ENCODE measurements at places on chromosomes 1 and 21. TPM values are rescaled to one million over a fixed set of nuclear protein-coding genes. Genes with fewer than 3 reads are reported as not detected.

Gene MARK1
- 0.65 TPM for total RNA-seq

GRCh38 chr1:31937300-31938183 lies 626 bp downstream of the PTP4A2 start:
- H3K36me3 ChIP-seq: no peaks in the 10 kb centered on the region
- H3K4me3 ChIP-seq: peak overlapping the region; percentile 96
- DNase-seq: peak; percentile 85
- H3K27ac ChIP-seq: peak overlapping the region; percentile 91
- peaks cover 52% of the 10 kb centered on the region for H3K4me1 ChIP-seq

GRCh38 chr1:180167021-180167701 lies 12.5 kb downstream of the QSOX1 start:
- DNase-seq: no peak
- no peaks in the 10 kb centered on the region for H3K27me3 ChIP-seq
- no peaks in the 10 kb centered on the region for H3K4me1 ChIP-seq
- H3K36me3 ChIP-seq: peaks cover 12% of the 10 kb centered on the region

- no peaks in the 10 kb centered on the region for H3K27me3 ChIP-seq
- H3K4me1 ChIP-seq: no peaks in the 10 kb centered on the region
Observed at GRCh38 chr1:10339815-10340214, 59.0 kb upstream of the PGD start.

GRCh38 chr1:96475903-96476302 lies 245.7 kb upstream of the PTBP2 start:
- H3K36me3 ChIP-seq: no peaks in the 10 kb centered on the region
- no peaks in the 10 kb centered on the region for H3K27me3 ChIP-seq
- H3K4me1 ChIP-seq: peaks cover 24% of the 10 kb centered on the region
- H3K4me3 ChIP-seq: no peak overlapping the region
- DNase-seq: no peak

Gene KCNE2
- total RNA-seq: not detected

DNA sequence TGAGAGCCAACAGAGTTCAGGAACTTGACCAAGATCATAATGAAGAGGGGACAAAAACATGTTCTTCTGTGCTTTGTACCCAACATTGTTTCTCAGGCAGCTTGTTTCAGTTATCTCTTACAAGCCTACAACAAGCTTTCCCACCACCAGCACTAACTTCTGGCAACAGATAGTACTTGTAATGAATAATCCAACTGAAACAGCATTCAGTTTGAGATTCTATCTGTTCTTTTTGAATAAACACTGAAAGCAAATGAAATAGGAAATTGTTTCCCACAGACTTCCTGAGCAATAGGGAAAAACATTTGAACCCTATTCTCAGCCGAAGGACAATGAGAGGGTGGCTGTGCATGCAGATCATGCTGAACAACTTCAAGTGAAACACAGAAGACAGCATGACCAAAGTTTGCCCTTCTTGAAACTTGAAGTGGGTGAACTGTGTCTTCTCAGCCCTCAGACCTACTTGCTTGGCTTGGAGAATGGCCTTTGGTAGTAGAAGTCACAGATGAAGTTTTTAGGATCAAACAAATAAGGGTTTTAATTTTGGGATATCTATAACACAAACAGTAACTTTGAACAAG lies 11.2 kb upstream of the HOOK1 start:
- no peak for DNase-seq
- no peaks in the 10 kb centered on the region for H3K27me3 ChIP-seq
- H3K36me3 ChIP-seq: no peaks in the 10 kb centered on the region
- no peaks in the 10 kb centered on the region for H3K4me1 ChIP-seq
- H3K4me3 ChIP-seq: no peak overlapping the region

GRCh38 chr1:41351262-41352151 lies 9.7 kb upstream of the FOXO6 start:
- no peak for DNase-seq
- H3K4me3 ChIP-seq: no peak overlapping the region
- H3K27me3 ChIP-seq: no peaks in the 10 kb centered on the region
- no peak overlapping the region for H3K27ac ChIP-seq

Gene AMY1B
- not detected for total RNA-seq

DNA sequence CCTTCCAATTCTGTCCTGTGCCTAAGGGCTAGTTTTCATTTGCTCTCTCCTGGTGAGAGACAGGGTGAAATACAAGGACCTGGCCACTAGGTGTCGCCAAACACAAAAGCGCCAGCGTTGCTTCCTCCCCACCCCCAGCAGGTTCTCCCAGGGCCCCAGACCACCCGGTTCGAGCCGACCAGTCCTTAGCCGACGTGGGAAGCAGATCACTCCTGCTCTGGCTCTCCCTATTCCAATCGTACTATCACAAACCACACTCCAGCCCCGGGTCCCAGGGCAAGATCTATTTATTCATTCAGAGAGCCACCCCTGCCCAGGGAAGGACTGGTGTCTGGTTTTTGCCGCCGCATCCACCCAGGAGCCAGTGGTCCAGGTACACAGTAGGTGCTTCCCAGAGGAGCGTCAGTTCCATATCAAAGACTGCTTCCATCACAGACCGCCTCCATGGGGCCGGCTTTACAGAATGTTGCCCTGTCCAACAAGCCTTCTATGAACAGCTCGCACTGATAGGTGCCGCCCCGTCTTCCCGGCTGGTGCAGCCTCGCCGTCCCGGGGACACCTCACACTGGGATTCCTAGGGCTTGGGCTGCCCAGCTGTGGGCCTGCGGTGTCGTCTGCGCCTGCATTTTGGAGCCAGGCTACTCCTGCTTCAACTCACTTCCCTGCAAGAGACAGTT lies 35.0 kb downstream of the CTNNBIP1 start:
- no peaks in the 10 kb centered on the region for H3K36me3 ChIP-seq
- no peak overlapping the region for H3K4me3 ChIP-seq
- DNase-seq: peak; percentile 69
- no peaks in the 10 kb centered on the region for H3K4me1 ChIP-seq

Gene CYB561D1
- total RNA-seq: 9.5 TPM

- peaks cover 39% of the 10 kb centered on the region for H3K27me3 ChIP-seq
- no peak overlapping the region for H3K27ac ChIP-seq
- H3K4me3 ChIP-seq: no peak overlapping the region
- H3K4me1 ChIP-seq: no peaks in the 10 kb centered on the region
- no peak for DNase-seq
Observed at GRCh38 chr1:34778381-34778780, 2.6 kb upstream of the GJB3 start.

Gene PLA2G2C
- total RNA-seq: not detected

Gene COL16A1
- 247 TPM for total RNA-seq

- no peak overlapping the region for H3K27ac ChIP-seq
- no peak overlapping the region for H3K4me3 ChIP-seq
- DNase-seq: no peak
- no peaks in the 10 kb centered on the region for H3K36me3 ChIP-seq
Observed at GRCh38 chr1:205593967-205594366, 37.8 kb downstream of the ELK4 start.

DNA sequence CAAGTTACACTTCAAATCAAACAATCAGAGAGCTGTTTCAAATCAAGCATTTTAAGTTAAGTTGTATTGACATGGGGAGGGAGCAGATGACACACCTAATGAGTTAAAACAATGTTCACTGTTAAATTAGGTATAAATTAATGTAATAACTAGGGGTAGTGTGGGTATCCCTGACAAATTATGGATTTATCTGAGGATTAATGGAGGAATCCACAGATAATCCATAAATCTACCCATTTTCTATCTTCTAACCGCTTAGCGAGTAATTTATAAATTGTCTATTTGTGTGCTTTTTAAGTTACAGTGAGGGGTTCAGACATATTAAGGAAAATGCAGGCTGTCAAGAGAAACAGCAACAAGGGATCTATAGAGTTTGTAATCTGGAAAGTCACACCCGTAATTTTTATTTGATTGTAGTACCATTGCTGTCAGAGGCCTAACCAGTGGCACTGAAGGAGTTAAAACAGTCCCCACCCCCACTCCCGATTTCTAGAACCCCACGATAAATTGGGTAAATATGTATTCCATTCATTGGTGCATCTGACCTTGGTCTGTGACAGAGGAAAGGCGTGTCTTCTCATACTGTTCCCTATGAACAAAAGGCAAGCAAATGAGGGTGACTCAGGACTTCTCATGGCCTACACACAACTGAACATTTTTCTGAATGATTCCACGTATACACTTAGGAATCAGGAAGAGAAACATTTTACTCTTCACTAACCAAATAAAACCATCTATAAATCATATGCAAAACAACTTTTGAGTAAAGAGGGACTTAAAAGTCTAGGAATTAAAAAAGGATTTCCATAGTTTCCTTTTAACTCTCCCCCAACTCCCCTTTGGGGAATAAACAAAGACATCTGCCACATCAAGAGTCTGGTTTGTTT lies 7.4 kb downstream of the IRF2BP2 start:
- peak overlapping the region; percentile 94 for H3K4me3 ChIP-seq
- H3K36me3 ChIP-seq: peaks cover 31% of the 10 kb centered on the region
- DNase-seq: peak; percentile 98
- H3K4me1 ChIP-seq: peaks cover 53% of the 10 kb centered on the region
- peak overlapping the region; percentile 93 for H3K27ac ChIP-seq
- H3K27me3 ChIP-seq: no peaks in the 10 kb centered on the region

DNA sequence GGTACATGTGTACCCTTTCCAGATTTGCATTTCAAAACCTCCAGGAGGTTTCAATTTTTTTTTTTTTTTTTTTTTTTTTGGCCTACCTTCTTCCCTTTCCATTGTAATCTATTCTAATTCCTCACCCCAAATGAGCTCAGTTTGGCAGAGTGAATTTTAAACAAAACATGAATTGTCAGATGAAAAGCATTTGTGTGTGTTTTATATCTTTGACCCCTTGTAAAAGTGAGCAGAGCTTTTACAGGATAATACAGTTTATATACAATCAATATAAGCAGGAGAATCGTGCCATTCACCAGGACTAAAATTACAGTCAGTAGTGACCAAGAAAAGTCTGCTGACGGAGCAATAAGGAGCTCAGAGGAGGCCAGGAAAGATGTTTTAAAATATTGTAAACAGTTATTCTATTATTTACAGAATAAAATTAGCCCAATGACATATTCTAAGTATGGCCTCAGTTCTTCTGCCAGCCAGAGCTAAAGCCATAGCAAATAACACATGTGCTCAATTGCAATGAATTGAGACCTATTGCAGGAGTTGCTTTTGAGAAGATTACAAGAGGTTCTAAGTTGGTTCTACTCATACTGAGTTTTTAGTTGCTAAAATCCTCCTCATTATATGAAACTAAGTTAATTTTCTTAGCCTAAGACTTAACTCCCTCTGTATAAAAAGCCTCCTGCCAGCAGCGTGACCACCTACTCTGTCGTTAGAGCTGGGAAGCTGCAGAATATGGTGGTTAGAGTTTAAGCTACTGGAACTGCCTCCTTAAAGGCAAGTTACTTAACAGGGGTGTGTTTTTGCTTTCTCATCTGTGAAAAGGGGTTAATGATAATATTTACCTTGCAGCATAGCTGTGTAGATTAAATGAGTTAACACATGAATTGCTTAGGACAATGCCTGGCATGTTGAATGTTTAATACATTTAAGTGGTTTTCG lies 50.8 kb upstream of the ZNF326 start:
- H3K4me3 ChIP-seq: no peak overlapping the region
- H3K36me3 ChIP-seq: no peaks in the 10 kb centered on the region
- H3K27me3 ChIP-seq: no peaks in the 10 kb centered on the region
- H3K4me1 ChIP-seq: peaks cover 16% of the 10 kb centered on the region
- H3K27ac ChIP-seq: no peak overlapping the region
- DNase-seq: no peak

DNA sequence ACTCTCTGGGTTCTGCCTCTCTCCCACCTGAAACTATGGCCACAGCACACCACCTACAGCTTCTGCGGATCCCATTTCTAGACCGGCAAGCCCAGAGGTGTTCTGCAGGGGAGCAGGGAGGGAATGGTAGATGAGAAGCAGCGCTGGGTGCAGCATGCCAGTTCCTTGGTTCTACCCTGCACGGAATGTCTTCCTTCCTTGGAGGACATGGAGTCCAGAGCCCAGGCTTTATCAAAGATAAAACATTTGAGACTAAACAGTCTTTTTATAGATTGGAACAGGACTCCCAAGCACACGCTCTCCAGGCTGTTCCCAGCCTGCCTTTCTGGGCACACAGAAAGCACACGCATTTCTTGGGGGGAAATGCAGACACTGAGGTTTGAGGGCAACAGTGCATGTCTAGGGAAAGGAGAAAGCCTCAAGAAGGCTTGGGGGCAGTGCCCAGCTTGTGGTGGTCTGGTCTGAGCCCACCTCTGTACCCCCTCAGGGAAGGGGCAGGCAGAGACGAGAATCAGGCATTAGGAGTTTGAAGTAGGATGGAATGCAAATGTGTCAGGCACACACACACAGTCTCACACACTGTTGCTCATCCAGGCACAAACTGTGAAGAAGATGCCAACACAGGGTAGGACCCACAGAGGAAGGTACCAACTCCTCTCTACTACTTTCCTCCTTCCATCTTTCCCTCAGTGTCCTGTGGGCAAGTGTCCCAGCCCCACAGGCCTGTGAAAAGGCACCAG lies 29.7 kb downstream of the LGR6 start:
- H3K36me3 ChIP-seq: no peaks in the 10 kb centered on the region
- H3K4me1 ChIP-seq: no peaks in the 10 kb centered on the region
- H3K27me3 ChIP-seq: peaks cover 52% of the 10 kb centered on the region
- no peak overlapping the region for H3K4me3 ChIP-seq
- DNase-seq: no peak

- no peaks in the 10 kb centered on the region for H3K27me3 ChIP-seq
- H3K36me3 ChIP-seq: no peaks in the 10 kb centered on the region
- H3K27ac ChIP-seq: peak overlapping the region; percentile 72
- peaks cover 14% of the 10 kb centered on the region for H3K4me1 ChIP-seq
Observed at GRCh38 chr21:42079939-42080787, 9.0 kb downstream of the UMODL1 start.

GRCh38 chr1:223776075-223776814 lies 63.9 kb downstream of the CAPN2 start:
- peak overlapping the region; percentile 40 for H3K27ac ChIP-seq
- no peak overlapping the region for H3K4me3 ChIP-seq
- no peaks in the 10 kb centered on the region for H3K27me3 ChIP-seq

Gene SLC41A1
- 24.4 TPM for total RNA-seq

DNA sequence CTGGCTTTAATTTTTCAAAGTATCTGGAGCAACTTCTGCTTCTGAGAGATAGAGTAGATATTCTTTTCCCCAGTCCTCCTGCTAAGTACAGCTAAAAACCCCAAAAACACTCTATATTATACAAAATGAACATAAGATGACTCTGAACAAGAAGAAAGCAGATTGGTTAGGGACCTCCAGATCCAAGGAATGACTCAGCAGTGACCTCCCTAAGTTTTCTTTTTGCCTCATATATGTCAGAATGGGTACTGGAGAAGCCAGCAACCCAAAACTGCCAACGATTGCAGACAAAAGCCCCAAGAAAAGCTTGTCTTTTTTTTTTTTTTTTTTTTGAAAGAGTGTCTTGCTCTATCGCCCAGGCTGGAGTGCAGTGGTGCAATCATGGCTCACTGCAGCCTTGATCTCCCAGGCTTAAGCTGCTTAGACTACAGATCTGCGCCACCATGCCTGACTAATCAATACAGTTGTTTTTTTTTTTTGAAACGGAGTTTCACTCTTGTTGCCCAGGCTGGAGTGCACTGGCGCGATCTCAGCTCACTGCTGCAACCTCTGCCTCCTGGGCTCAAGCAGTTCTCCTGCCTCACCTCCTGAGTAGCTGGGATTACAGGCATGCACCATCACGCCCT lies 22.7 kb downstream of the NDUFS5 start:
- DNase-seq: peak; percentile 15
- H3K4me1 ChIP-seq: peaks cover 20% of the 10 kb centered on the region
- no peaks in the 10 kb centered on the region for H3K36me3 ChIP-seq
- no peak overlapping the region for H3K4me3 ChIP-seq

- peaks cover 12% of the 10 kb centered on the region for H3K4me1 ChIP-seq
- H3K27ac ChIP-seq: no peak overlapping the region
- no peak for DNase-seq
Observed at GRCh38 chr1:8347635-8348034, 29.7 kb downstream of the SLC45A1 start.

Gene KRTAP13-2
- total RNA-seq: not detected

Gene CLDN14
- total RNA-seq: 0.51 TPM

GRCh38 chr1:182680408-182680807 lies 4.0 kb downstream of the RGS8 start:
- no peak for DNase-seq
- H3K27me3 ChIP-seq: peaks cover 42% of the 10 kb centered on the region
- H3K4me3 ChIP-seq: no peak overlapping the region
